ENCODE measurements at places on chromosomes 1 and 21.

DNA sequence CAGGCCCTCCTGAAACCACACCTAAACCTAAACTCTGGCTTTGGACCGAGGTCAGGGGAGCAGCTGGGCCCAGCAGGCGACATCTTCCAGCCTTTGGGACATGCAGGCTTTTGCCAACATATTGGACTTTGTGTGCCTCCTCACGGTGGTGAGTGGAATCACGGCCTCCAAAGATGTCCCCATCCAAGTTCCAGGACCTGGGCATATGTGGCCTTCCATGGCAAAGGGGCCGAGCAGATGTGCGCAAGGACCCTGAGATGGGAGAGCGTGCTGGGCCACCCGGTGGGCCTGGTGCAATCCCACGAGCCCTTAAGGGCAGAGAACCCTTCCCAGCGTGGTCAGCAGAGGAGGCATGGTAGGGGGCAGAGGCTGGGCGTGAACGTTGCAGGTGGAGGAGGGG is 160.8 kb upstream of the C1orf174 start:
- DNase-seq: no peak

DNA sequence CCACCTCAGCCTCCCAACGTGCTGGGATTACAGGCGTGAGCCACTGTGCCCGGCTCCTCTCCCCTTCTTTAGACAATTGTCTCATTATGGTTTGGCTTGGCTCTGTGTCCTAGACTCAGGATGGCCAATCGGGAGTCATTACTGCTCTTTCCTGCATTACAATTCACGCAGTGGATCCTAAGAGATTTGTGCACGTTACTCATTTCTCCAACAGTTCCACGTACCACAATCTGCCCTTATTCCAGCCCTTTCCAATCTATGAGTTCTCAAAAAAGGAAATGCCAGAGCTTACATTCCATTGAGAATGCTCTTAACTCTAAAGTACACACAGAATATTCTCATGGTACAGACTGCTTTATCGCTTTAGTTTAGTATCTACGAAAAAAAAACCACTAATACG is 357.0 kb downstream of the GPATCH2 start:
- DNase-seq: no peak

DNA sequence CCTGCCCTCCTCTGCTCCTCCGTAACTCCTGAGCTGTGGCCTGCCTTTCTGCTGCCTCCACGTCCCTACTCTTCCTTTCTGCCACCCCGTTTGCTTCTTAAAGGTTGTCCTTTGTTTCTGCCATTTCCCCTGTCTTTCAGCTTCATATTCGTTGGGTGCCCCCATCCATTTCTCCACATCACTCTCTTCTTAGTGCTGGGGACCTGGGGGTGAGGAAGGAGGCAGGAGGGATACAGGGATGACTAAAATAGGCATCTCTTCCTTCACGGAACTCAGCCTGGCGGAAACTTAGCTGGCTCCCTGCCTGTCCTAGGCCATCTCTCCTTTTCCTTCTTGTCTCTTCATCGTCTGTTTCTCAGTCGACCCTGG is 67.0 kb upstream of the CD1D start:
- no peak for DNase-seq

DNA sequence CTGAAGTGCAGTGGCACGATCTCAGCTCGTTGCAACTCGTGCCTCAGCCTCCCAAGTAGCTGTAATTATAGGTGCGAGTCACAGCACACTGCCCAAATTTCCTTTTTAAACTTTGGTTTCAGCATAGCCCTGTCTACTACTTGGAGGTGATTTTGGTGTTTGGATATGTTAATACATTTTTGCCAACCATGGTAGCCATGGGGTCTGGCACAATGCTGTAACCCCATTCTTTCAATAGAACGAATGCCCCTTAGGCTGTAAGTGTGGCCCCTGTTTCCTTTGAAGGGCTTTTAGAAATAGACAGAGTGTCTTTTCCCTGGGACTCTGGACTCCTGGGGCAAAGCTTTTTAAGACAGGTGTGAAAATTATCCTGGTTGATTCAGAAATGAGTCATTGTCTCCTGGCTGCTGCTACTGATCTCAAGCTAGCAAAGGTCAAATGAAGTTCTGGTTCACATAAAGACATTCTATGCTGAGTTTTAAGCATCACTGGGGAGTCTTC is 141.1 kb upstream of the RUNX1 start:
- DNase-seq: no peak

DNA sequence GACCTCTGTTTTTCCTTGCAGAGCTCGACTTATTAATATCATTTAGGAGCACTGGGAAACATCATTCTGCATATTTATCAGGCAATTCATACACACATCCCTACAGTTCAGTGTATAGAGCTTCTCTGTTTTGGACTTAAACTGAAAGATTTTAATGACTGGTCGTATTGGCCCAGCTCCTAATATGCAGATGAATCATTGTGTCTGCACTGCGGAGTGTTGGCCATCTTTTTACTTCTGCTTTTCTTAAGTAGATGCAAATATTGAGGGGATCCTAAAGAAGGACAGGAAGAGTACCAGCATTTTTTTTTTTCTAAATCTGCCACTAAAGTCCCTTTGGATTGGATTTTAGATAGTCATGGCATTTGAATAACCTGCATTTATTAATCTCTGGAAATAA is 154.8 kb downstream of the BACH1 start:
- no peak for DNase-seq
